ENCODE measurements at places on chromosomes 3 and 15.
A peak's percentile ranks its signal among the peaks of the same experiment; 100 is the strongest.

GRCh38 chr15:74592222-74592621, 23.4 kb upstream of the CLK3 start:
- peaks cover 20% of the 10 kb centered on the region for H3K36me3 ChIP-seq
- H3K27ac ChIP-seq: no peak overlapping the region
- no peaks in the 10 kb centered on the region for H3K4me1 ChIP-seq
- no peak for DNase-seq
- no peaks in the 10 kb centered on the region for H3K27me3 ChIP-seq

DNA sequence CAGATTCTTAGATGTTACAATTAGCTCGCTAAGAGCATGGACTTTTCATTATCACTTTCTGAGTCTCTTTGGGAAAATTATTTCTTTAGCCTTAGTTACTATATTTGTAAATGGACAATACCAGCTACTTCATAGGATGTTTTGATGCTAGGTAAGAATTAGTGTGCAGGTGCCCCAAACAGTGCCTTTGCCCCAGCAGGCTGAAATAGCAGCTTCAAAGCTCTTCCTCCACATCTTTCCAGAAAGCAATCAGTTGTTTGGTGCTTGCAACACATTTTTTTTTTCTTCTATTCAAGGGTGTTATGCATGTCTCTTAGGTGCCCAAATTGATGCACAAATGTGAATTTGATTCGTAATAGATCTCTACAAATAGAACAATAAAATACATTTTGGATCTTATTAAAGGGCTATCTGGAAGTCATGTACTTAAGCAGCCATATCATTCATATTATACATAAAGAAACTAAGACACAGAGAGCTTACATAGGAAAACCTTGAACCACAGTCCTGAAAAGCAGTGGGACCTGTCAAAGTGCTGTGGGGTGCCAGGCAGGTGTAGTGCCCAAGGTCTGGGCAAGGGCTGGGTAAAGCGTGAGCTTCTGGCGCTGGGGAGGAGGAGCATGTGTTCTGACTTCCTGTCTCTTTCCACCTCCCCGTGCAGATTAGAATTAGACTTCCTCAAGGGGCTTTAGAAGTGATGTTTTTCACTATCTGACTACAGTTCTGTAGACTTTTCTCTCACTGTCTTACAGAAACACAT, 62.9 kb downstream of the FNDC3B start:
- no peaks in the 10 kb centered on the region for H3K36me3 ChIP-seq
- H3K27me3 ChIP-seq: no peaks in the 10 kb centered on the region
- peak overlapping the region; percentile 62 for H3K27ac ChIP-seq
- H3K4me3 ChIP-seq: peak overlapping the region; percentile 33
- peak; percentile 50 for DNase-seq
- H3K4me1 ChIP-seq: peaks cover 59% of the 10 kb centered on the region

DNA sequence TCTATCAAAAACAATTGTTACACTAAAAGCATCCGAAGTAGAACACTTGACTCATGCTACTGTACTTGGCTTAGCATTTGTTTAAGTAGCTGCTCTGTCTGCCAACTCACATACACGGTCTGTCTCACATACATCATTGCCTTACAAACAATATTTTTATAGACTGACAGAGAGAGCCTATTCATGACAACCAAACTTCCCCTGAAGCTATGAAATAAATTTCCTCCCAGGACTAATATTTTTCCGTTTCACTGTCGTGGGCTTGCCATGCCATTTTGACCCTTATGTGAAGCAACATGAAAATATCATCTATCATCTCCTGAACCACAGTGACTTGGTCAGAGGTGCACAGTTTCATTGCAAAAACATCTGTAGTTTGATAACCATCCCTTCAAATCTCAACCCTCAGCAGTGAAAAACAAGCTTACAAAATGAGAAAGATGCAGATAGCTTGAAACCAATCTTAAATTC, 66.5 kb upstream of the PYGO1 start:
- no peak overlapping the region for H3K27ac ChIP-seq
- H3K4me3 ChIP-seq: no peak overlapping the region
- H3K36me3 ChIP-seq: no peaks in the 10 kb centered on the region
- H3K4me1 ChIP-seq: no peaks in the 10 kb centered on the region
- no peaks in the 10 kb centered on the region for H3K27me3 ChIP-seq
- DNase-seq: no peak

DNA sequence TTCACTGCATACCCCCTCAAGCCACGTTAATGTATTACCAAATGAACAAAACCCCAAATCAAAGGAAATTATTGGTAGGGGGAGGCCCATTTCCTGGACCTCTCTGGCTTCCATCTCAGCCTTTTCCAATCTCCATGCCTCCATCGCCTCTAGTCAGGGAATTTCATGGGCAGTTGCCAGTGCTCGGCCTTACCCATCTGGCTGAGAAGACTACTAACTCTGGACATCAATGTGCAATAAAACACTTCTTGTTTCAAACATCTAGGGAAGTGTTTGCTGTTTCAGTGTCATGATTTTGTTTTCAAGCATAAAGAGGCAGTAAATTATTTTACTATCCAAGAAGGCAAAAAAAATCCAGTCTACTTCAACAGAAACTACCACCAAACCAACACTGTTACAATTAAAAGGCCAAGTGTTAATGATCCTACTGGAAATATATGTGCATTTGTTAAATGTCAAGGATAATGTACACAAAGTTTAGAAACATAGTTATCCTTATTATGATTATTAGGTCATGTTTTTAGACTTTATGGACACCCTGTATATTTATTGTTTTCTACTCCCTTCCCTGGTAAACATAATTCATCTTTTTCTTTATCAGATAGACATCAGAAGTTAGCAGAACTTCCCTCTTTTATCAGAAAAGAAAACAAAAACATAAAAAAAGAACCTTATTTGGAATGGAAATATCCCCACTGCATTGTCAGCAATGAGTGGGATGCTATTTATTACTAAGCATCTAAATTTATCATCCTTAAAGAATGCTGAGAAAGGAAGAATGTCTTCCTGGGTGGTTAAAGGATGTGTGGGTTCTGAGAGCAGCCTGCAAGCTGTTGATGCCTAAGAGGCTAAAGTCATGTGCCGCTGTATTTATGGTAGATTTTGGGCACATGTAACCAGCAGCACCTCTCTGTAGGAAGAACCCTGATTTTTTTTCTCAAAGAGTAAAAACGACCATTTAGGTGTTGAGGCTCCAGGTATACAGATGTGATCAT, 15.2 kb downstream of the LDHAL6B start:
- no peak overlapping the region for H3K4me3 ChIP-seq
- no peaks in the 10 kb centered on the region for H3K36me3 ChIP-seq
- no peak overlapping the region for H3K27ac ChIP-seq
- no peak for DNase-seq
- H3K27me3 ChIP-seq: peaks cover 4% of the 10 kb centered on the region
